ENCODE measurements at places on chromosomes 1 and 21.

DNA sequence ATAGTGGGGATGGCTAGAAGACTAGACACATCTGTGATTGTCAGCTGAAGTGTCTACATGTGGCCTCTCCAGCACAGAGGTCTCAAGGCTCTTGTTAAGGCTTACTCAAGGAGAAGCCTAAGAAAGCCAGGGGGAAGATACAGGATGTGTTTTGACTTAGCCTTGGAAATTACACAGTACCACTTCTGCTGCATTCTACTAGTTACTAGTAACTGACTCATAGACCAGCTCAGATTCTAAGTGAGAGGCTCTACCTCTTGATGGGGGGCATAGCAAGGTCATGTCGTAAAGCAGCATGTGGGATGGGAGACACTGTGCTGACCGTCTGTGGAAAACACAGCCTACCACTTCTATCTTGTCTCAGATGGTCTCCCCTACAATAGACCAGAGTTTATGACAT lies 99.5 kb downstream of the UBE2U start:
- no peak for DNase-seq

GRCh38 chr1:7591565-7591964 lies 179.5 kb upstream of the VAMP3 start:
- DNase-seq = no peak

GRCh38 chr1:37310064-37310463 lies 164.3 kb upstream of the ZC3H12A start:
- no peak for DNase-seq

DNA sequence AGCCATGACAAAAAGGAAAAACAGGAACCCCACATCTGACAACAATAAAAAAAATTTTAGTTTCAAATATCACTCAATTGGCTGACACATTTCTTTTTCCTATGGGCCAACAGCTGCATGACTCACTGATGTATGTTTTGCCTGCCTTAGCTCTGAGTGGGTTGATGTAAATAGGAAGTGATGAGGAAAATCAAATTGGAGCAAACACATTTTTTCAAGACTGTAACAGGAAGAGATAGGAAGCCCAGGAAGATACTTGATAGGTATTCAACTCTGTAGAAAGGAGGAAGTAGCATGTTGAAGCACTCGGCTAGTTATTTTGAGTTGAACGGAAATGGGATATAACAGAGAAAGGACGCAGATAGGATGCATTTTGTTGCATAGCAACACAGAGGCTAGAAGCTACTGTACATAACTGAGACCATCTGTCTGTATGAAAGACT lies 168.0 kb upstream of the NR5A2 start:
- DNase-seq = peak; percentile 87

DNA sequence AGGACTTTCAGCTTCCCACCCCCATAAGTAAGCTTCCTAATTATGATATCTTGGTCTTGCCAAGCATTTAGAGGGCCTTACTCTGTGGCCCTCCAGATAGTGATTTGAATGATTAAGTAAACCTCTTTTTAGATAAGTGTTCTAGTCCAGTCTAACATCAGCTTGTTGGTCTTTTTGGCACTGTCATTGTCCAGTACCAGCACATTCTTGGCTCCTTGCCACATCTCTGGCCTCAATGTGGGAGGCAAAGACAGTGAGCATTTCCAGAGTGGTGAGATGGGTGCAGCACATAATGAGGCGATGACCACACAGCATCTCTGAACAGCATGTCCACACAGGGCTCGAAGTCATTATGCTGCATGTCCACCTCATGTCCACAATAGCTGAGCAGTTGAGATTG lies 6.1 kb downstream of the CAPZA1 start:
- peak; percentile 81 for DNase-seq

GRCh38 chr1:27545271-27545670 lies 55.3 kb upstream of the WASF2 start:
- no peak for DNase-seq

DNA sequence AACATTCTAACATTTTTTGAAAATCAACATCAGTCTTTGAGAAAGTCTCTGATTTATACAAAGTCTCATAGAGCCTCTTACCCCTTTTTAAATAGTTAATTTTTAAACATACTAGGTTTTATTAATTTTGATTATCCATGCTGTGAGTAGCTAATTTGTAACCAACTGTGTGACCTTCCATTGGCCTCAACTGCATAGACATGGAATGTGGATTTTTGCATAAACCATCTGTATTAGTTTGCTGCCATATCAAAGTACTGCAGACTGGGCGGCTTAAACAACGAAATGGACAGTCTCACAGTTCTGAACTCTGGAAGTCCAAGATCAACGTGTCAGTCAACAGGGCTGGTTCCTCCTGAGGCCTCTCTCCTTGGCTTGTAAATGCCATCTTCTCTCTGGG lies 89.2 kb upstream of the AJAP1 start:
- no peak for DNase-seq

DNA sequence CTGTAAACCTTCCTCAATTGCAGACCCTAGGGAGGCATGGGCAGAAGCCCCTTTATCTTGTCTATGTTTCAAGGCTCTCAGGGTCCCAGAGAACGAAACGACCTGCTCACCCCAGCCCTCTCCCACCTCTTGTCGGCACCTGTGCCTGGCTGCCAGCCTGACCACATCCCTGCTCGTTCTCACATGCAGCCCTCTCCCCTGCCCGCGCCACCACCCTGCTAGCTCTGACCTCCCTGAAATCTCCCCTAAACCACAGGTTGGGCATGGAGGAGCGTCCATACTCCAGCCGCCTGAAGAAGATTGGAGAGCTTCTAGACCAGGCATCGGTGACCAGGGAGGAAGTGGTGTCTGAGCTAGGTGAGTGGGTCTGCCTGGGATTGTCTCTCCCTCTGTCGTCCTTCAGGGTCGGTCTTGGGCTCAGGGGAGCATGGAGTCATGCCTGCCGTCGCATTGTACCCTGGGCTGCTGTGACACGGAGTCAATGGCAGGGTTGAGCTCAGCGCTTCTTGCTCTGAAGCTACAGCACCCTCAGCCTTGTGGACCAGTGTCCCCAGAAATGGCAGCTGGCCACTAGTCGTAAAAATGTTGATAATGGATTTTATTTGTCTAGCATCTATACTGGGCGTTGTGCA lies 3.6 kb downstream of the ADPRS start:
- DNase-seq = no peak

- DNase-seq = no peak
Measured at GRCh38 chr1:182718311-182718710, 33.9 kb upstream of the RGS8 start.

DNA sequence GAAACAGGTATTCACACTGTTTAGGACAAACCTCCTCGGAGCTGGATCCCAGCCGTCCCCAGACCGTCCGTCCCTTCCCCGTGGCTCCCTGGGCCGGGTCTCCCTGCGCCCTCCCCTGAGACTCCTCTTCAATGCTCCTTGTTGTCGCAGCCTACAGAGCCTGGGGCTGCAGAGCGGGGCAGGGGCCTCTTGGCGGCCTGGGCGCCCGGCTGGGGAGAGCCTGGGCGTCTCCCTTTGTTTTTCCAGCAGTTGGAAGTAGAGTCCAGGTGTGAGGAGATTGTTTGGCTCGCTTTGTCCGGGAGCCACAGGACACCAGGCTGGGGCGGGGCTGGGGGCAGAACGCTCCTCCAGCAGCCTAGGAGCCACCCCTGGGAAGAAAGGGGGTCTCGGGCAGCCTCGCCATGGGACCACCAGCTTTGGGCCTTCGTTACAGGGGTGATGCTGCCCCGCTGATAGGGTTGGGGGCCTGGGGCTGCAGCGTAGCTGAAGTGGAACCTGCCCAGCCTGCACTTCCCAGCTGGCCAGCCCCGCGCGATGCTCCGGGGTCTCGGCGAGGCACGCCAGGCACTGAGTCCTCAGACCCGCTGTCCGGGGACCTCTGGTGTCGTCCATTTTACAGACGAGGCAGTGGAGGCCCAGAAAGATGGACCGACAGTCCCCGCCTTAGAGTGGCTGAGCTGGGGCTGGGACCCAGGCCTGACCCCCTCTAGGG lies 66.9 kb downstream of the PRDM16 start:
- no peak for DNase-seq

All from amniotic epithelial cell (primary cell).